Mesothelial cell of epicardium (in vitro differentiated cells): ENCODE measurements at places on chromosomes 4 and X.

DNA sequence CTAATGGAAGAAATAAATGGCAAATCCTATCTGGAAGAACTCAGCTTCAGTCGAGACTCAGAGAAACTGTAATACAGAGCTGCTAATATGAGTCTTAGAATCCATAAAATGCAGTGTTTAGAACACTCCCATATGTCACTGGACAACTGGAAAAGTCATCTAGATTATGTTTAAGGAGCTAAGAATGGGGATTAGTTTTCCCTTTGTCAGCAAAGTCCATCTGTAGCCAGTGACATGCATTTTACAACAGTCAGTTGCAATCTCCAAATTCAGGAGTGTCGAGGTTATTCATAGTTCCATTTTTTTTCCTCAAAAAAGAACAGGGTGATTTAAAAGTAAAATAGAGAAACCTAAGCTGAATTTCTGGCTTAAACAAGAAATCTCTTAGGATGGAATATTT is 516.6 kb upstream of the GALNT7 start:
- H3K27ac ChIP-seq = peak overlapping the region; percentile 67
- no peaks in the 10 kb centered on the region for H3K36me3 ChIP-seq
- no peak for DNase-seq
- H3K4me3 ChIP-seq = no peak overlapping the region
- no peaks in the 10 kb centered on the region for H3K27me3 ChIP-seq
- peaks cover 51% of the 10 kb centered on the region for H3K4me1 ChIP-seq

- no peak for DNase-seq
- no peaks in the 10 kb centered on the region for H3K36me3 ChIP-seq
These were observed 6.3 kb upstream of the ACE2 start for GRCh38 chrX:15607067-15607466.

DNA sequence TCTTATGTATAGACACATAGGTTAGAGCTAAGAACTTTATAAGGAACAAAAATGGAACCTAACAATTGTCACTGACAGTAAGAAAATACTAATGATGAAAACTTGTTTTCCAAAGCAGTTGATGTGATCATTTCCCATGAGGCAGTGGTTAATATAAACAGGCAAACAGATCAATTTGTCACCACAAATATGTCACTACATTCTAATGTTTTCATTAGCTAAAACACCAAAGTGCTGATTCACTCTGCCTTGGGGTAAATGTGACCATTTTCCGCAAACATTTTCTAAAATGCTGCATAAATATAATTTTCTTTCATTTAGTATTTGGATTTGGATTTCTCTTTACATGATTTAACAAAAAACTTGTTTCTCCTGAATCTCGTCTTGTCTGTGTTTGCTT is 408.9 kb upstream of the CTSO start:
- H3K4me3 ChIP-seq = no peak overlapping the region
- no peaks in the 10 kb centered on the region for H3K27me3 ChIP-seq
- H3K27ac ChIP-seq = no peak overlapping the region
- no peaks in the 10 kb centered on the region for H3K4me1 ChIP-seq

- H3K27ac ChIP-seq = peak overlapping the region; percentile 25
- no peaks in the 10 kb centered on the region for H3K27me3 ChIP-seq
- DNase-seq = no peak
These were observed 19.7 kb upstream of the ABCG2 start for GRCh38 chr4:88177983-88178625.

GRCh38 chr4:81348778-81349094 is 123.0 kb downstream of the RASGEF1B start:
- H3K36me3 ChIP-seq = no peaks in the 10 kb centered on the region
- DNase-seq = no peak
- H3K4me1 ChIP-seq = peaks cover 27% of the 10 kb centered on the region
- no peak overlapping the region for H3K4me3 ChIP-seq

GRCh38 chr4:8600266-8600665 is 7.7 kb downstream of the CPZ start:
- no peak overlapping the region for H3K27ac ChIP-seq
- no peak overlapping the region for H3K4me3 ChIP-seq
- DNase-seq = no peak
- H3K36me3 ChIP-seq = no peaks in the 10 kb centered on the region
- peaks cover 4% of the 10 kb centered on the region for H3K4me1 ChIP-seq
- no peaks in the 10 kb centered on the region for H3K27me3 ChIP-seq

- H3K4me1 ChIP-seq = no peaks in the 10 kb centered on the region
- H3K4me3 ChIP-seq = no peak overlapping the region
- no peak for DNase-seq
- H3K36me3 ChIP-seq = no peaks in the 10 kb centered on the region
- no peak overlapping the region for H3K27ac ChIP-seq
These were observed 168.8 kb downstream of the RCHY1 start for GRCh38 chr4:75345423-75345822.

DNA sequence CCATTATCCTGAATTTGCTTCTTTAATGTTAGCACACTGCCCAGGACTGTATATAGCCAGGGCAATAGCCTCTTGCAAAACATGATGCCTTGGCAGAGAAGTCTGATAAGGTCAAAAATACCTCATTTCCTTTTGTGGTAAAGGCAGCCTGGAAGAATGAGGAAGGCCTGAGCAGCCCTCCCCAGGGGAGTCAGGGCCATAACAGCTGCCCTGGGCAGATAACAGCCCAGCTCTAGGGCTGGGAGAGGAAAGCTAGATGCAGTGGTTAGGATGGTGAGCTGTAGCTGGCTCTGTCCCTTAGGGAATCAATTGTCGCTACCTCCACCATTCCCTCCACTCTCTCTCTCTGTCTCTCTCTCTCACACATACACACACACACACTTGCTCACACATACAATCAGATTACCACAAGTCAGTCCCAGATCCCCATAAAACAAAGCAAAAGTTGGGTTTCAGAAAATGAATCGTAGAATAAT is 29.2 kb downstream of the EFHC2 start:
- no peaks in the 10 kb centered on the region for H3K27me3 ChIP-seq
- H3K27ac ChIP-seq = peak overlapping the region; percentile 4
- no peaks in the 10 kb centered on the region for H3K4me1 ChIP-seq
- no peak overlapping the region for H3K4me3 ChIP-seq
- no peak for DNase-seq
- H3K36me3 ChIP-seq = peaks cover 2% of the 10 kb centered on the region

DNA sequence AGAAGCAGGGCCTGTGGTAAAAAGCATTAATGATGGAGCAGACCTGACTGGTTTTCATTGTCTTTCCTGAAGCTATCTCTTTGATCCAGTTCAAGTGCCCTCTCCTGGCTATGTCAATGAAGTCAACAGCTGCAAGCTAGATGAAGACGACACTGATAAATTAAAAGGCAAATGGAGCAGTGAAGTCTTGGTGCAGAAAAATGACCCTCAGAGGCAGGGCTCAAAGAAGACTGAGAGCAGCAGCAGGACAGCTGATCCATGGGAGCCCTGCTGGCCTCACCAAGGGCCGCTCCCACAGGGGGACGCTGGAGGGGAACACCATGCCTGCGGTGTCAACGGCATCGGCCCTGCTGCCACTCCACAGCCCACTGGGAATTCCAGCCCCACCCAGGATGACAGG is 96.2 kb downstream of the RELL1 start:
- DNase-seq = no peak
- no peak overlapping the region for H3K4me3 ChIP-seq
- peaks cover 7% of the 10 kb centered on the region for H3K36me3 ChIP-seq

GRCh38 chrX:13719192-13719856 is 15.1 kb downstream of the TRAPPC2 start:
- H3K36me3 ChIP-seq = peaks cover 14% of the 10 kb centered on the region
- H3K4me1 ChIP-seq = peaks cover 21% of the 10 kb centered on the region
- no peaks in the 10 kb centered on the region for H3K27me3 ChIP-seq
- peak overlapping the region; percentile 30 for H3K27ac ChIP-seq

DNA sequence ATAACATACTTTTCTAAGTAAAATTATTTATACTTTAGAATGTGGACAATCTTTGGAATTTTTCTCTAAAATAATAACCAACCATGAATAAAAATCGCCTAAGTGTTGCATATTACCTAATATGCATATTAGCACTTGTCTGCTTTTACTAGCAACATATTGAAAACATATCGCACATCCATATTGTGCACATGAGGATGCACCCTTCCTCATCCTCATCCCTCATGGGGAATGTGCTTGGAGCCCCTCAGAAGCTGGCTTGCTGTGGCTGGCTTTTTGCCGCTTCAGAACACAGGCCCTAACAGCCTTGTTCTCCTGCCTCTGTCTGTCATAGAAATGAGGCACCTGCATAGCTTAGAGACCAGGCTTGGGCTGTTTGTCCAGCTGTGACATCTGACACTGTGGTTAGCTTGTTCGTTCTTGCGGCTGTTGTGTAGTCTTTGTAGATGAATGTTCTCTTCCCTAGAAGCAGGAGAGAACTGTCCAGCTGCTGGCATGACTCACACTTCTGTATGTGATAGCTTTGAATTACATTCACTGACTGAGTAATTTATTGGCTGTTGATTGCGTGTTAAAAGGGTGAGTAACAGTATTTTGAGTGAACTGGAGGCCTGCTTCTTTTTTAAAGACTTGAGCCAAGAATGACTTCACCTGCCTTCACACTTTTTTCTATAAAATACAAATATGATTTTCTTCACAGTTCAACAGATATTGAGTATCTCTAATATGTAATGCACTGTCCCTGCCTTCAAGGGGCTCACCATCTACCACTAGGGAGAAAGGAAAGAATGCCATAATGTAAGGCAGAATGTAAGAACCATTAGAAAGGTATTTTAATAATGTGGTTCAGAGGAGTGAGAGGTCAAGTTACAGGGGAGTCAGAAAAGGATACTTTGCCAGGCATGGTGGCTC is 81.9 kb downstream of the HMGB2 start:
- DNase-seq = no peak
- H3K36me3 ChIP-seq = peaks cover 7% of the 10 kb centered on the region
- no peaks in the 10 kb centered on the region for H3K27me3 ChIP-seq

DNA sequence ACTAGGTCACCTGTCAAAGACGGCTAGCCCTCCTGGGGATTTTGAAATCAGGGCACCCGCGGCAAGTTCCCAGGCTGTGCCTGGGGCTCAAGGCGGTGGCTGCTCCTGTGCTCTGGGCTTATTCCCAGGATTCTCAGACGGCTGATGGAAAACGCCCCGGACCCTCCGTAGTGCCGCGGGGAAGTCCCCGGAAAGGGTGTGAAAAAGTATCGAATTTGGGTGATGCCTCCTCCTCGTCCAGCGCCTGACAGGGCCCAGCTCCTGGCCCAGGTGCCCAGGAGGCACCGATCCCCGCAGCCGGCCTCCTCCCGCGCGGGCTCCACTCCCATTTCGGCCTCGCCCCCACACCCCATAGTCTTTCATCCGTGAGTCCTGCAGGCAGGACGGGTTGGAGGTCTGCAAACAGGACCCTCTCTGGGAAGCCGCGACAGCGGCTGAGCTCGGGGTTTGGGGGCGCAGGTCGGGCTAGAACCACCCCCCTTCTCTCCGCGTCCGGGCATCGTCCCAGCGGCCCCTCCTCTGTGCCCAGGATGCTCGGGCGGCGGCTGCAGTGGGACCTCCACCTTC is 1.1 kb upstream of the NSG1 start:
- H3K27ac ChIP-seq = no peak overlapping the region
- H3K36me3 ChIP-seq = no peaks in the 10 kb centered on the region
- H3K4me3 ChIP-seq = peak overlapping the region; percentile 82
- no peak for DNase-seq
- H3K27me3 ChIP-seq = peaks cover 60% of the 10 kb centered on the region

GRCh38 chrX:45667666-45668065 is 467.0 kb upstream of the DIPK2B start:
- no peaks in the 10 kb centered on the region for H3K36me3 ChIP-seq
- no peak overlapping the region for H3K27ac ChIP-seq
- no peak for DNase-seq

GRCh38 chrX:154092371-154092770 is 5.1 kb downstream of the MECP2 start:
- H3K4me1 ChIP-seq = peaks cover 45% of the 10 kb centered on the region
- peak overlapping the region; percentile 26 for H3K27ac ChIP-seq
- no peak for DNase-seq
- no peaks in the 10 kb centered on the region for H3K27me3 ChIP-seq
- peaks cover 9% of the 10 kb centered on the region for H3K36me3 ChIP-seq
- H3K4me3 ChIP-seq = no peak overlapping the region

GRCh38 chr4:125440814-125441213 is 126.1 kb downstream of the FAT4 start:
- DNase-seq = no peak
- no peak overlapping the region for H3K27ac ChIP-seq
- H3K4me3 ChIP-seq = no peak overlapping the region
- H3K27me3 ChIP-seq = no peaks in the 10 kb centered on the region
- no peaks in the 10 kb centered on the region for H3K4me1 ChIP-seq

- no peak for DNase-seq
- H3K36me3 ChIP-seq = no peaks in the 10 kb centered on the region
- H3K27ac ChIP-seq = no peak overlapping the region
- no peaks in the 10 kb centered on the region for H3K4me1 ChIP-seq
- H3K27me3 ChIP-seq = peaks cover 31% of the 10 kb centered on the region
These were observed 7.5 kb downstream of the CCKAR start for GRCh38 chr4:26482508-26483462.

- peaks cover 1% of the 10 kb centered on the region for H3K36me3 ChIP-seq
- H3K4me3 ChIP-seq = peak overlapping the region; percentile 32
- peaks cover 80% of the 10 kb centered on the region for H3K4me1 ChIP-seq
- H3K27ac ChIP-seq = peak overlapping the region; percentile 87
These were observed 9.4 kb downstream of the KLF3 start for GRCh38 chr4:38673130-38673978.

- H3K36me3 ChIP-seq = peaks cover 16% of the 10 kb centered on the region
- DNase-seq = no peak
- H3K27ac ChIP-seq = peak overlapping the region; percentile 27
- peaks cover 22% of the 10 kb centered on the region for H3K4me1 ChIP-seq
- H3K27me3 ChIP-seq = no peaks in the 10 kb centered on the region
- H3K4me3 ChIP-seq = no peak overlapping the region
These were observed 11.3 kb downstream of the DOCK11 start for GRCh38 chrX:118506805-118507480.

DNA sequence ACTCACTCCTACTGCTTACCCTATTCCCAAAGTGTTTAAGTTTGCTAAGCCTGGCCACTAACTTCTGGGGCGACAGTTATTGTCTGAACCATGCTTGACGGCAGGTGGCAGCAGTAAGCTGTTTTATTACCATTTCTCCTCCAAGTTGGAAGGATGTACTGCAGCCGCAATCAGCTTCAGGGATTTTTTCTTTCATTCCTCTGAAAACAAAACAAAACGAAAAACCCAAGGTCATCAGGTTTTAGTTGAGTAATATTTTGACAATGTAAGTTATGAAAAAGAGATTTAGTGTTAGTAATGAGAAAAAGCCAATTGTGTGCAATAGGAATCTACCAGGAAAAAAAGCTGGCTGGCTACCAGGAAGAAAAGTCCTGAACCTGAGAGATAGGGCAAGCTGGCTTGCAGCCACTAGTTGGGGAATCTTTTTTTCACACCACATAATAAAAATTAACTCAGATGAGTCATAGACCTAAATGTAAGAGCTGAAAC is 13.2 kb upstream of the RAB9B start:
- H3K36me3 ChIP-seq = no peaks in the 10 kb centered on the region
- peaks cover 13% of the 10 kb centered on the region for H3K27me3 ChIP-seq
- H3K27ac ChIP-seq = no peak overlapping the region
- H3K4me3 ChIP-seq = peak overlapping the region; percentile 4
- DNase-seq = no peak

- no peaks in the 10 kb centered on the region for H3K27me3 ChIP-seq
- H3K4me3 ChIP-seq = no peak overlapping the region
- no peak for DNase-seq
- H3K27ac ChIP-seq = no peak overlapping the region
- H3K36me3 ChIP-seq = no peaks in the 10 kb centered on the region
- no peaks in the 10 kb centered on the region for H3K4me1 ChIP-seq
These were observed 703.7 kb upstream of the PCDH10 start for GRCh38 chr4:132445386-132445785.
